ENCODE measurements at places on chromosomes 4 and X. TPM values are rescaled to one million over a fixed set of nuclear protein-coding genes. Genes with fewer than 3 reads are reported as not detected.

SPIN2B gene
- 15.0 TPM for total RNA-seq

TBX22 gene
- total RNA-seq = not detected

ZNF674 gene
- total RNA-seq = 2.1 TPM

UPF3B gene
- 4.8 TPM for total RNA-seq

PLK4 gene
- total RNA-seq = 0.61 TPM

EFNB1 gene
- 78.9 TPM for total RNA-seq

GPR173 gene
- total RNA-seq = 1.9 TPM

PHEX gene
- total RNA-seq = 0.45 TPM

ANOS1 gene
- total RNA-seq = 2.3 TPM

SH2D1A gene
- total RNA-seq = 0.55 TPM

MAB21L2 gene
- 1.9 TPM for total RNA-seq

FNIP2 gene
- total RNA-seq = 57.2 TPM

UGT2A1 gene
- not detected for total RNA-seq

SLC6A14 gene
- not detected for total RNA-seq

IL13RA2 gene
- total RNA-seq = not detected

TEX28 gene
- not detected for total RNA-seq

TMEM271 gene
- total RNA-seq = not detected

ARHGEF38 gene
- total RNA-seq = not detected

SCRG1 gene
- 1.1 TPM for total RNA-seq

UGT2B15 gene
- total RNA-seq = not detected

FRMPD4 gene
- not detected for total RNA-seq

IL1RAPL1 gene
- not detected for total RNA-seq

MMRN1 gene
- 16.7 TPM for total RNA-seq

ADGRL3 gene
- total RNA-seq = 5.9 TPM

Measured in mesenteric fat pad (tissue), 1 donor.